Fibroblast of skin of scalp (primary cell): ENCODE measurements at places on chromosomes 4 and X.

DNA sequence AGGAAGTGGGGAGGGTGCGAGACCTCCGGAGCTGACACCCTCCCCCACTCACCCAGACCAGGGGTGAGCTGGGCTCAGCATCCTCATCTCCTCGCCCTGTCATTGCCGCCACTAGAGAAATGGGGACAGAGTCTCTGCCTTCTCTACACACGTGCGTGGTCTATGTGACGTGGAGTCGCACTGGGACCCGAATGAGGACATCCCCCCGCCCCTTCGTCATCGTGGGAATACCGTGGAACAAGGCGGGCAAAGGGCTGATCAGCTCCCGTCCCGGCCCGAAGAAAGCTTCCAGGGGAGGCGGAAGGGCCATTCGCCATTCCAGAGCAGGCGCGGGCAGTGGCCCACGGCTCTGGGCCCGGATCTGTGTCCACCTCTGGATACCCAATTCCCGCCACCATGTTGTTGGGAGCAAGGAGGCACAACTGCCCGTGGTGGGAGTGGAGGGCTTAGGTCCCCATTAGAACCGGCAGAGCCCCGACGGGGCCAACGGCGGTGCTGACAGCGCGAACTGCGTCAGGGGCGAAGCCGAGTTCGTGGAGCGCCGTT lies 12.0 kb downstream of the HMX1 start:
- no peak for DNase-seq

DNA sequence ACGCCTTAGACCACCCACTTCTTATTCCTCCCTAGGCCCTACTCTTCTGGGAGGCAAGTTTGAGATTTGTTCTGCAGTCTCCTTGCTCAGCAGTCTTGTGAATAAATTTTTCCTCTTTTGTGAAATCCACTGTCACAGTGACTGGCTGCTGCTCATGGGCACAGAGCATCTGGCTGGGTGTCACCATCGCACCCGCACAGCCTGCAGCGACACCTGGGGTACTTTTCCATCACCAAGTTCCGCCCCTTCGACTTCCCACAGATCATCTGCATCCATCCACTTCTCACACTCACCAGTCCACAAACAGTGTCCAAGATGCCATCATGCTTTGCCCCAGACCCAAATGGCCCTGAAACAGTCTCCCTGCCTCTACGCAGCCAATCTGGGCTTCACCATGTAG lies 36.4 kb upstream of the AFAP1 start:
- DNase-seq: no peak

DNA sequence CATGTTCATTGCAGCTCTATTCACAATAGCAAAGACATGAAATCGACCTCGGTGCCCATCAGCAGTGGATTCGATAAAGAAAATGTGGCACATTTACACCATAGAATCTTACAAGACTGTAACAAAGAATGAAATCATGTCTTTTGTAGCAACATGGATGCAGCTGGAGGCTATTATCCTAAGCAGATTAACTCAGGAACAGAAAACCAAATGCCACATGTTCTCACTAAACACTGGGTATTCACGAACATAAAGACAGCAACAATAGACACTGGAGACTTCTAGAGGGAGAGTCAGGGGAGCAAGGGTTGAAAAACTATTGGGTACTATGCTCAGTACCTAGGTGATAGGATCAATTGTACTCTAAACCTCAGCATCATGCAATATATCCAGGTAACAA lies 180.5 kb downstream of the PPP1R2C start:
- DNase-seq: no peak

DNA sequence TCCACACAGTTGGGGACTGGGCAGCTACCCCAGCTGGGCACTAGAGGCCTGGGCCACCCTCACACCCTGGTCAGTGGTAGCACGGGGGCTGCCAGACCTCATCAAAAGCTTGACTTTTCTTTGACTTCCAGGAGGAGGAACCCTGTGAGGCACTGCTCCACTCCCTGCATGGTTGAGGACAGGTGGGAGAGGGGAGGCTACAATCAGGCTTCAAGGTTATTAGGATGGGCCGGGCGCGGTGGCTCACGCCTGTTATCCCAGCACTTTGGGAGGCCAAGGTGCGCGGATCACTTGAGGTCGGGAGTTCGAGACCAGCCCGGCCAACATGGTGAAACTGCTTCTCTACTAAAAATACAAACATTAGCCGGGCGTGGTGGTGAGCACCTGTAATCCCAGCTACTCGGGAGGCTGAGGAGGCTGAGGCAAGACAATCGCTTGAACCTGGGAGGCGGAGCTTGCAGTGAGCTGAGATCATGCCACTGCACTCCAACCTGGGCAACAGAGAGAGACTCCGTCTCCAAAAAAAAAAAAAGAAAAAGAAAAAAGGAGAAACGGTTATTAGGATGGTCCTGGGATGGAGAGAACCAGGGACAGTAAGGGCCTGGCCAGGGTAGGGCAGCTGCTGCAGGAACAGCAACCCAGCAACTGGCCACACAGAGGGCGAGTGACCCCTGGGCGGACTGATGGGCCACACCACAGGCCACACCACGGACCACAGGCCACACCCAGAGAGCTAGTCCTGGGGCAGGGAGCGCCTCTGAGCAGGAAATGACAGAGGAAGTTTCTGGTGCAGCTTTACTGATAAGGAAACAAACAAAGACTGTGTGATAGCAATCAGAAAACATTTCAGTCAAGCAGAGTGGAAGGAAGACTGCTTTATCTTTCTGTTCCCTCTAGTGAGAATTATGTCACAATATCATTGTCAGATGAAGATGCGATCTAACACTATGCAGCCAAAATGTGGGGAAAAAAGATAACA lies 20.5 kb upstream of the OPN1LW start:
- DNase-seq: no peak

DNA sequence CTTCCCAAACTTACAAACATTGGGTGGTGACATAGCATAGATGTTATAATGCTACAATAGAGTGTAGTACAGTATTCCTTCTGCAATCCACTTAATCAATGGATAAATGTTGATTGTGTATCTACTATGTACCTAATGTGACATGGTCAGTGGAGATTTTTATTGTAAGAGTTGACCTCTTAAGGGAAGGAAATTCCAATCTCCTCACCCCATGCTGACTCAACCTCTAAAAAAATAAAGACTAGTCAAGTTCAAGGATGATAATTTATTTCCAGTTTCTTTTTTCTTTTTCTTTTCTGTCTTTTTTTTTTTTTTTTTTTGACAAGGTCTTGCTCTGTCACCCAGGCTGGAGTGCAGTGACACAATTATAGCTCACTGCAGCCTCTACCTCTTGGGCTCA lies 206.5 kb upstream of the STS start:
- DNase-seq: peak; percentile 6

GRCh38 chr4:113575401-113575800 lies 186.1 kb downstream of the CAMK2D start:
- peak; percentile 77 for DNase-seq

GRCh38 chr4:184695178-184695896 lies 38.6 kb downstream of the CENPU start:
- no peak for DNase-seq

DNA sequence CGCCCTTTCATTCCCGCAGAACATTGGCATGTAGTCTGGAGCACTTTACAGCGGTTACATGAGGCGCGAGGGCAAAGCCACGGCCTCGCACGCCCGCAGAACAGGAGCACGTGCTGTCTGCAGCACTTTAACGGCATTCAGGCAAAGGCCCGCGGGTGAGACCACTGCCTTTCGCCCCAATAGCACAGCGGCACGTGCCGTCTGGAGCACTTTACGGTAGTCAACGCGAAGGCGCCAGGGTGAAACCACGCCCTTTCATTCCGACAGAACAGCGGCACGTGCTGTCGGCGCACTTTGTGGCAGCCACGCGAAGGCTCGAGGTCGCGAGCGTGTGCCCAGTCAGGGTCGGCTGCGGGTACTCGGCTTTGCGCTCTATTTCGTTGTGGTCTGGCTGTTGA lies at the start of gene MPC1L:
TSS of gene MPC1L (plus strand) at position 290 of the 398 bp plus-strand sequence. CDS start 138 bp downstream, outside the sequence.
- DNase-seq: no peak

DNA sequence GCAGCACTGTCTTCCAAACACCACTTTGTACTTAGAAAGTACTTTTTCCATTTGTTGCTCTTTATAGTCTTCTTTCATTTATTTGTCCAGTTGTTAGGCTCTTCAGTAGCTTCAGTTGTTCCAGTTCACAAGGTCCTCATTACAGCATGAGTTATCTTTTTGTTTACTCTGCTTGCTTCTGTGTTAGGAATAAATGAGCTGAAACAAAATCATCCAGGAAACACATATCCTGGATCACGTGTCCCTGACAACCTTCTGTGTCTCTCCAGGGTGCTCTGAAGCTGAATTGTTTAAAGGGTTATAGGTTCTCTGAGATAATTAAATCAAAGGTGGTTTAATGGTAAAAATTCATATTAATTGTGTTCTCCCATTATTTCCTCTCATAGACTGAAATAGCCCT lies 19.9 kb upstream of the KLHL8 start:
- no peak for DNase-seq

- DNase-seq: peak; percentile 32
These were observed 38.8 kb downstream of the SEPTIN6 start for GRCh38 chrX:119654112-119654531.

- no peak for DNase-seq
These were observed 81.3 kb downstream of the ARHGAP24 start for GRCh38 chr4:85556283-85556682.

DNA sequence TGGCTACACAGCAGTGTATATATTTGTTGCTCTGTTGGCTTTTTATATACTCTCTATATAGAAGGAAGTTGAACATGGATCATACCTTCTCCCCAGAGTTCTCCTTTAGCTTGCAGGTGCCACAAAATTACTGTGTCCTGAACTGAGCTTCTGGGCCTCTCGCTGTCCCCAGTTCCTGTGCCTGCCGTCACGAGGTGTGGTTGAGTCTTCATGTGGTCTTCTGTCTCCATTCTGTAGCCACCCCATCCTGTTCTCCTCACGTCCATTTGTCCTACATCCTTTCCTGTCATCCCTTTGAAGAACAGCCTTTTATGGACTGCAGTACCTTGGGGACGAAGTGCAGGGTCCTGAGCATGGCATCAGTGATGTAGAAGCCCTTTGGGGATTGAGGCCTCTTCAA lies 14.5 kb downstream of the TMEM131L start:
- no peak for DNase-seq

DNA sequence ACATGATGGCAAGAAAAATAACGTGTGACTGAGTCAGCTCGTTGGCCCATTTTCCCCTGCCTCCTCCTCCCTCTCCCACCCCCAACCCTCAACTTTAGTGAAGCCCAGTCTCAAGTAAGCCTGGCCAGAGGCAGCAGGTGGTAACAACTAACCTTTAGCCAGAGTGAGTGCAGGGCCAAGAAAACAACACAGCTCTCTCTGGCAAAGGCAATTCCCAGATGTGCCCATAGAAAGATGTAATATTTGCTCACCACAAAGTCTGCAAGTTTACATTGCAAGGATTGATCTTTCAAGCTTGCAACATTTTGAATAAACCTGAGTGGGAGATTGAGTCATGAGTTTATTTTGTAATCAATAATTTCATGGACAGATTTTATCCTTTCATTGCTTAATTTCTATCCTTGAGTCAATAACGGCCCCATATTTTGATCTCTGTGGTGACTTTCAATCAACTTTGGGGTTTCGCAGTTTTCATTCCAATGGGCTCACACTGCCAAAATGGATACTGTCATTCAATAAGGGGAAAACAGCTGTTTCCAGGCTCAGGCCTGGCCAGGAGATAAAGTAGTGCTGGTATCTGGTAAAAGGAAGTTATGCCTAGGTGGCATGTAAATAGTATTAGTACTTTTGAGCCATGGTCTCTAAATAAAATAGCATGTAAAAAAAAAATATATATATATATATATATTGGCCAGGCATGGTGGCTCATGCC lies 130.7 kb upstream of the TMEM164 start:
- DNase-seq: no peak

DNA sequence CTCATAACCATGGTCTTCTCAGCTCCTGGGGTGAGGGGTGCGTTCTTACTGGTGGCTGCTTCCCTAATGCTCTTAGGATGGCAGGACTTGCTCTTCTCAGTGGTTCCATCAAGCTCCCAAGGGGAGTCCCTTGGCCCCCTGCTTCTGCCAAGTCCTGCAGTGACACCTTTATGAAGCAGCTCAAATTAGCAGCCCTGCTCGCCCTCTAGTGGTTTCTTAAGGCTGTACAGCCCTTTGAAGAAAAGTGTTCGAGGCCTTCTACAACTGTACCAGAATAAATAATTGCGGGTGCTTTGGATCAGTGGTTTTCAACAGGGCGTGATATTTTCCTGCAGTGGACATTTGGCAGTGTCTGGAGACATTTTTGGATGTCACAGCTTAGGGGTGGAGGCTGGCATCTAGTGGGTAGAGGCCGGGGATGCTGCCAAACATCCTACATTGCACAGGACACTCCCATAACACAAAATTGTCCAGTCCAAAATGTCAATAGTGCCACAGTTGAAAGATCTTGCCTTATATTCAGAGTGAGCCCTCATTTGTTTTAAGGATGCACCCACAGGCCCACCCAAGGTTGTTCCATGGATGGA lies 204.7 kb upstream of the S100G start:
- peak; percentile 39 for DNase-seq

DNA sequence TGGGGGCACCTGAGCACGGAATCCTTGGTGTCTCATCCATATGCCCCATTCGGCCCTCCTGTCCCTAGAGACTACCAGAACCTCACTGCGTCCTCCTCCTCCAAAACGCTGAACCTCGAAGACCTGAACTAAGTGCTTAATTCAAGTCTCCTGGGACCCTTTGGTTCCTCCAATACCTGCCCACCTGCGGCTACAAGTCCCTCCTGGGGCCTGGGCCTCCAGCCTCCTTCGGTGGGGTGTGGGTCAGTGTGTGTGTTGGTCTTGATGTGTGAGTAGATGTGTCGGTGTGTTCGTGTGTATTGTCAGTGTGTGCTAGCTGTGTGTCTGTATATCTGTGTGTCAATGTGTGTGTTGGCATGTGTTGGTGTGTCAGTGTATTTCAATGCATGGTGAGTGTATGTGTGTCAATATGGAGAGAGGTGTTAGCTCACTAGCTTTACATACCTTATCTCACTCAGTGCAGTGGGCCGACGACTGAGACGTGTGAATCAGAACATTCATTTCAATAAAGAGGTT lies 2.6 kb upstream of the SEPTIN6 start:
- no peak for DNase-seq

GRCh38 chr4:17930256-17930655 lies 91.3 kb downstream of the LCORL start:
- no peak for DNase-seq

GRCh38 chr4:75232546-75232945 lies 281.7 kb downstream of the RCHY1 start:
- no peak for DNase-seq

DNA sequence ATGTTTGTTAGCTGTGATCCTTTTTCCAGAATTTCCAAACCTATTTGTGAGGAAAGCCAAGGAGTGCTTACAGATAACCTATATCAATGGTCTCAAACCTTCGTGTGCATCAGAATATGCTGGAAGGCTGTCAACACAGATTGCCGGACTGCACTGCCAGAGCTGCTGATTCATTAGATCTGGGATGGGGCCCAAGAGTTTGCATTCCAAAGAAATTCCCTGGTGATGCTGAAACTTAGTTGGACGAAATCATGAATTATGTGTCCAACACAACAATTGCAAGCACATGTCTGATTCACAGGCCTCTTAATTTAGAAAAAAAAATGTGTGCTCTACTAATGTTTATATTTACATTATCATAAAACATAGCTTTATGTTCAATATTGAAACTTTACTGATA lies 544.0 kb upstream of the AMOT start:
- DNase-seq: peak; percentile 85

- DNase-seq: no peak
These were observed 1148.8 kb downstream of the RAPGEF2 start for GRCh38 chr4:160251522-160252170.

GRCh38 chr4:159451006-159451405 lies 348.1 kb downstream of the RAPGEF2 start:
- no peak for DNase-seq

GRCh38 chrX:40145001-40145922 lies 47.5 kb upstream of the BCOR start:
- peak; percentile 21 for DNase-seq

- DNase-seq: no peak
These were observed 2.9 kb upstream of the CFP start for GRCh38 chrX:47632666-47633065.
